NCI-H69 (cell line): ENCODE measurements at places on chromosomes 11 and 22.

GRCh38 chr22:48240935-48241230 lies 1478.4 kb downstream of the TBC1D22A start:
- DNase-seq, result no peak

GRCh38 chr11:84890676-84891075 lies 736.5 kb downstream of the DLG2 start:
- no peak for DNase-seq

GRCh38 chr11:77107950-77108349 lies 5.3 kb downstream of the OMP start:
- DNase-seq, result peak; percentile 66

- DNase-seq, result peak; percentile 9
Observed at GRCh38 chr11:19676475-19677380, 35.9 kb upstream of the NAV2 start.

DNA sequence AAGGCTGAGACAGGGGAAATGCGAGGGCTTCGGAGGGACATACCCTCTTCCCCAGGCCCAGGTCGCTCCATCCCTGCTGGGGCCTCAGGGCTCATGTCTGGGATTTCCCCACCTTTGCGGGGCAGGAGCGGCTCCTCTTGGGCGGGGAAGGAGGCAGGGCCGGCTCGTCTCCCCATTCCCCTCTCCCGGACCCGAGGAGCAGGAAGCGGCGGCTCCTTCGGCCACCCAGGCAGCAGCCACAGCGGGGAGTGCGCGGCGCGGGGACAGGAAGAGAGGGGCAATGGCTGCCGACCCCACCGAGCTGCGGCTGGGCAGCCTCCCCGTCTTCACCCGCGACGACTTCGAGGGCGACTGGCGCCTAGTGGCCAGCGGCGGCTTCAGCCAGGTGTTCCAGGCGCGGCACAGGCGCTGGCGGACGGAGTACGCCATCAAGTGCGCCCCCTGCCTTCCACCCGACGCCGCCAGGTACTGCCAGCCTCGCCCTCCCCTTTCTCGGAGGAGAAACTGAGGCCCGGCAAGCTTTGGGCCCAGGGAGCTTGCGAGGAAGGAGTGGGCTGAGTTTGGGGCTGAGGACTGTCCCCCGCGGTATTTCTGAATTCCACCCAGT lies at the start of gene ANKK1:
TSS of gene ANKK1 (plus strand) at position 175 of the 607 bp plus-strand sequence. CDS start at position 281, 106 bp downstream.
- DNase-seq, result no peak

- DNase-seq, result no peak
Observed at GRCh38 chr11:44750551-44751465, 24.0 kb downstream of the TSPAN18 start.

- DNase-seq, result peak; percentile 75
Observed at GRCh38 chr22:29732883-29733282, 13.1 kb downstream of the CABP7 start.

DNA sequence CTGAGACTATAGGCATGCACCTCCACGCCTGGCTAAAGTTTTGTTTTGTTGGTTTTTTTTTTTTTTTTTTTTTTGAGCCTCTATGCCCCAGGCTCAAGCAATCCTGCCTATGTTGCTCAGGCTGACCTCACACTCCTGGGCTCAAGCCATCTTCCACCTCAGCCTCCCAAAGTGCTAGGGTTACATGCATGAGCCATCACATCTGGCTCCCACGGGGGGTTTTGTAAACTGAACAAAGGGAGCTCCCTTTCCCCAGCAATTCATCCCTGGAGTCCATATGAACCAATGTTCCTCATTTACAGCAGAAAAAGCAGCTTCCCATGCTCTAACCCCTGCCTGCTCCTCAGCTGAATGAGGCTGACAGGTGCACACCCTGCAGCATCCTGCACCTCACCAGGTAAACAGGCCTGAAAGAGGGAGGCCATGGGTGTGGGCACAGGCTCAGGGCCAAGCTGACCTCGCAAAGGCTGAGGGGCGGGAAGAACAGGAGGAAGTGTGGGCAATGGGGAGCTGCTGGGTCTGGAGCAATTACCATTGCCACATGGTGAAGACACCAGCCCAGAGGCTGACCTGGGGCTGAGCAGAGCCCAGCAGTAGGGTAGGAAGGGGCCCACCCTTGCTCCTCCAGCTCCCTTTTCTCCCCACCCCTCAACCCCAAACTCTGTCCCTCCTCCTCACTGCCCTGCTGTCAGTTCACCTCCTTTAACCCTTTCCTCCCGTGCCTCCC lies 58.2 kb downstream of the RBX1 start:
- DNase-seq, result peak; percentile 75

GRCh38 chr11:67694875-67695555 lies 20.6 kb upstream of the ALDH3B2 start:
- no peak for DNase-seq

- peak; percentile 87 for DNase-seq
Observed at GRCh38 chr11:9516113-9516512, 55.3 kb downstream of the ZNF143 start.

DNA sequence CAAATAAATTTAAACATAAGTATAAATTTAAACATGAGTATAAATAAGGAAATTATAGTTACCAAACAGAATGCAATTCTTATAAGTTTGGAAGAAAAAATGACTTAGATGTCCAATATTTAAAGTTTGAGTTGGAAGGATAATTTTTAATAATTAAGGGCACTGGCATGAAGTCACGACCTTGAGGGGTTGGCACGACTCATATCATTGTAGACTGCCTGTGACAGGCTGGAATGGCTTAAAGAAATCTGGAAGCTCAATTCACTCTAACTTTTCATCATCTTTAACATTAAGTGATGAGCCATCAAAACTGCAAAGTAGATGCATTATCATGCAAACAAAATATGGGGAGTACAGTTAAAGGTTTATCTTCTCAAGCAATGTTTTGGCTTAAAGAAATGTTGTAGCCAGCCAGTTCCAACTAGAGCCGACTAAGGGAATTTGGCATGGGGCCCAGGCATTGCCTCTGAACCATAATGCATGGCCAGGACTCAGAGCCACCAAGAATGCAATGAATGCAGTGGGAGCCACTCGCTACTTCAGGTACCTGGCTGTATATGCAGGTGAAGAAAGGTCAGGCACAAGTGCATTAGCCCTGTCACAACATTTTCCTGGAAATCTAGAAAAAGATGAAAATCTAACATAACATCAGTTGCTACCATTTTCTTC lies 33.4 kb downstream of the PGR start:
- no peak for DNase-seq

GRCh38 chr11:45485070-45485707 lies 180.2 kb downstream of the CHST1 start:
- peak; percentile 36 for DNase-seq

- DNase-seq, result no peak
Observed at GRCh38 chr11:19359221-19360000, 118.7 kb upstream of the E2F8 start.

DNA sequence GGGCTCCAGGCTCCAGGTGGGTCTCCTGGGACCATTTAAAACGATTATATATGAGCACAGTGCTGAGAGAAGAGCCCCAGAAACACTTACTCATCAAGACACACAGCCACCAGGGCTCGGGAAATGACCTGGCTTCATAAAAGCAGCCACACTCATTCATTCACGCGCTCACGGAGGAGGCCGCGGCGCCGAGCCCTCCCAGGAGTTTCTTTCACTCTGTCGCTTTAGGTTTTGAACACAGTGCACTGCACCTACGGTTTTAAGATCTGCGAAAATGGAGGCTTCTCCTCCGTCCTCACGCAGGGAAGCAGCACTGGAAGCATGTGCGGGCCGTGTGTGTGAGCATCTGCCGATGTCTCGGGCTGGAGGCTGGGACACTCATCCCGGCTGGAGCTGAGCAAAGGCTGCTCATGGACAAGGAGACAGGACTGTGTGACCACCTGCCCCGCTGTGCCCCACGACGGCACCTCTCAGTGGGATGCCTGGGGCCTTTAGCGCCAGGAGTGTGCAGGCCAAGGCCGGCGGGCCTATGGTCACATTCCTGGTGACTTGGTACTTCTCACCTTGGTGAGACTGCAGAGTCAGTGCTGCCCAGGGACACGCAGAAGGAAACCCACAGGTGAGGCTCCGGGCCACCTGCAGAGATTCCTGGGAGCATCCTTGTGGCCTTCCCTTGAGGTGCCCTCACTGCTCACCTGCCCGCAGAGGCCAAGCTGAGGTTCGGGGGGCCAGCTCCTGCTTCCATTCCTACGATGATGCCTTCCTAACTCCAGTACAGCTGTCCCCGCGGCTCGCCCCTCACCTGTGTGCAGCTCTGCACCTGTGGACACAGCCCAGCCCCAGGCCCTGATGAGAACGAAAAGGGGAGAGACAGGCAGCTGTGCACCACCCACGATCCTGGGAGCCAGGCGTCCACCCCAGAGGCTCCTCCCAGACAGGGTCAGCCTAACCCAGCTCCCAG lies 872.0 kb downstream of the BRD1 start:
- DNase-seq, result no peak

DNA sequence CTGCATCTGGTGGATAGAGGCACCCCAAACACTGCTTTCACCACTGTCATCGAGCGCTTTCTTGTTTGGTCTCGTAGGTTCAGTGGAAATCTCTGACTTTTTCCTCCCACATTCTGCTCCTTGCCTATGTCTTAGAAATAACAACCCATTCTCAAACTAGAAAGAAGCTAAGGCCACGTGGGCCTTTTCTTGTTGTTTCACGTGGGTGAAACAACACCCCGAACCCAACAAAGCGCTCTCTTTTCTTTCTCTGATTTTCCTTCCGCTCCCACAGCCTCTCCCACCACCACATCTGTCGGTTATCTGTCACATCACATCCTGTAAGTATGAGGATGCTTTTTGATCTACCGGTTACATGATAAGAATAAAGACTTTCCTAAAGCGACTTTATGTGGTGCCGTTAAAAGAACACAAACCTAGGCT lies 77.1 kb downstream of the LINC01488 start:
- no peak for DNase-seq

GRCh38 chr11:39361557-39361956 lies 2097.9 kb downstream of the LRRC4C start:
- no peak for DNase-seq

DNA sequence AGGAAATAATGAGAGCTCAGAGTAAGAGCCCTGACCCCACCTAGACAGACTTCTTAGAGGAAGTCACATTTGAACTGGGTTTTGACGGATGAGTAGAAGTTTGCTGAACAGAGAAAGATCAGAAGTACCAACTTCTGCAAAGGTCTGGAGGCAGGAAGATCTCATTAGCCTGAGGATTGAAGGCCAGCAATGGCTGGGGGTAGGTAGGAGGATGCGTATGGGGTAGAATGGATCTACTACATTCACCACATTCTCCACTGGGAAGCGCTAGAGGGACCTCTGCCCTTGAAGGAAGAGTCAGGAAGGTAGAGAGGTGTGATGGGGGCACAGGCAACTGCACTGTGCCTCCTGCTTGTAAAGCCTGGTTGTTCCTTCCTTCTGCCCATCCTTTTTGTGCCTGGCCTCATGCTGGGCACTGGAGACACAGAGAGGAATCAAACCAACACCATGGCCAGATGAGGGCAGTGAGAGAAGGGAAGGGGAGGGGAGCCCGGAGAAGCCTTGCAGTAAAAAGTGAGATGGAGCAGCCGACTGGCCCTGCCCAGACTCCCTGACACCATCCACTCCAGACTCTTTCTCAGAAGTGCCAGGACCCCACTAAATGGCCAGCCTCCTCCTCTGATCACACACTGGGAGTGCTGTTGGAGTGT lies 4.9 kb downstream of the TPBGL start:
- DNase-seq, result no peak

- DNase-seq, result no peak
Observed at GRCh38 chr11:27058456-27058855, 17.8 kb downstream of the BBOX1 start.

GRCh38 chr11:86637988-86638387 lies 34.4 kb downstream of the ME3 start:
- no peak for DNase-seq

- DNase-seq, result no peak
Observed at GRCh38 chr22:30837531-30837930, 131.0 kb downstream of the MORC2 start.

- no peak for DNase-seq
Observed at GRCh38 chr11:74860743-74861142, 88.1 kb downstream of the XRRA1 start.

GRCh38 chr22:37824674-37825641 lies 1.8 kb downstream of the GALR3 start:
- peak; percentile 83 for DNase-seq

DNA sequence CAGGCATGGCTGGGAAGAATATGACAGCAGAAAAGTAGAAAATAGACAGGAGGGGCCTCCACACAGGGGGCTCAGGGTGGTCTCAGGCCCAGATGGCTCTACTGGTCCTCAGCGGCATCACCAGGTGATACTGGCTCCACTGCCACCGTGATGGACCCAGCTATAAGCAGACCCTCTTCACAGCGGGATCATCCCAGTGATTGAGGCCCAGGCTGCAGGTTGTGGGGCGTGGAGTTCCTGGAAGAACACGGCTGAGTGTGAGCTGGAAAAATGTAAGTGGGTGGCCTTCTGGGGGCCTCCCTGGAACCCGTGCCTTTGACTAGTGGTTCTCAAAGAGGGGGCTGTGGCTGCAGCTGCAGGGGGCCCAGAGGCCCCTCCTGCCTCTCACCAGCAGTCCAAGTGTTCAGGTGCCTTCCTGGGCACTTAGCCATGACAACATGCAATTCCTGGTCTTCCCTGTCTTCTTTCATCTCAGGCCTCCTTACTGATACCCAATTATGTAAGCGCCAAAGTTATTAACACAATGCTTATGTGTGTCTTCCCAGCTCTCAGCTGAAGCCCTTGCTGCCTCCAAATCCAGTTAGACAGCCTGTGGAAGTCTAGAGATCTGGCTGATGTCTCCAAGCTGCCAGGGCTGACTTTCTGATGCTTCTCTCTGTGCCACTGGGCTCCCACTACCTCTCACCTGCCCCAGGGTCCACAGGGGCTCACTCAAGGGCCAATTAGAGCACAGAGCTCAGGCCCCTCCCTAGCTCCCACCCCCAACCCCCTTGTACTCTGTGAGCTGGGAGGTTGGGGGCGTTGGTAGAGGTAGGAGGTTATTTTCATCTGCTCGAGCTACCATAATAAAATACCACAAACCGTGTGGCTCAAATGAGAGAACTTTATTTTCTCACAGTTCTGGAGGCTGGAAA lies 110.1 kb upstream of the LMO1 start:
- DNase-seq, result no peak

DNA sequence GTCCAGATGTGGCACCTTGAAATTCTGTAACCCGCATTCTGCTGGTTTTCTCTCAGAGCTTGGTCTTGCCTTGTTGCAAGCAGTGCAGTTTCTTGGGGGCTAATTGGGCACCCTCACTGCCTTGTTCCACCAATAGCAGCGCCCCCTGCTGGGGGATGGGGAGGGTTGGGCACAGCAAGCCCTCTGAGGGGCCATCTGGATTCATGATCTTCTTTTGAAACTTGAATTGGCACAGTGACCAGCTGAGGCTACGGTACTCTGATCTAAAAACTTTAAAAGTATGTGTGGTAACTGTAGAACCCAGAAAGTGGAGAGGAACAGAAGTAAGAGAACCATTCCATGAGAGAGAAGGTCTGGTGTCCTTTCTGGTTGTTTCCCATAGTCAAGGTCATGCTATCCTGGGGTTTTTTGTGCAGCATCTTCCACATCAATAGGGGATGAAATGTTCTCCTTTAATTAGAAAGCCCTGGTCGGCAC lies 64.2 kb downstream of the MED15 start:
- peak; percentile 11 for DNase-seq

DNA sequence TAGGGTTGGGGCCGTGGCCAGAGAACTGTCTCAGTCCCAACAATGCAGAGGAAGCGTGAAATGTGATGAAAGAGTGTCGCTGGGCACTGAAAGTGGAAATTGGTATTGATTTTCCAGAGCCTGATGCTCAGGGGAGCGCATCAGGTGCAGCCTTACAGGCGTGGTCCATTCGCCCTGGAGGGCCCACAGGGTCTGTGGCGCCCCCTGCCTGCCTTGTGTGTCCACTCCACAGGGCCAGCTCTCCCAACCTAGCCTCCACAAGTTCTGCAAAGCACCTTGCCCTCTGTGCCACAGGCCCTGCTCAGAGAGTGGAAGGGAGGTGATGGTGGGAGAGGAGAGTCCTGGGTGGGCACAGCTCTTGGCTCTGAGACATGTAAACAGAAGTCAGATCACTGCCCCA lies 54.9 kb upstream of the LMO1 start:
- DNase-seq, result peak; percentile 82
